NCI-H1930 (cell line): ENCODE measurements at places on chromosomes 4 and X.

DNA sequence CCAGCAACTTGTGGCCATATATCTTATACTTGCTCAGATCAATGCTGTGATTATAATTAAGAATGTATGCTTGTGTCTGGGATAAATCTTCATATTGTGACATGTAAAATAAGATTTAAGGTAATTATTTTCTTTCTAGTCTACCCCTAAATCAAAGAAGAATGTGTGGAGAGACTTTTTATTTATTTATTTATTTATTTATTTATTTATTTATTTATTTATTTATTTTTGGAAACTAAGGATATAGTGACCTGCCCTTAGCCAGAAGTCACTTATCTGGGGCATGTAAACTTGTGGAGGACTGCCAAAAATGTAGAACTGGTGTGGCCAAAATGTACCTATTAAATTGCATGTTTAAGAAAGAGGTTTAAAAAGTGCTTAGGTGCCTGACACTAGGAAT, 144.3 kb downstream of the BEND2 start:
- DNase-seq, result no peak

DNA sequence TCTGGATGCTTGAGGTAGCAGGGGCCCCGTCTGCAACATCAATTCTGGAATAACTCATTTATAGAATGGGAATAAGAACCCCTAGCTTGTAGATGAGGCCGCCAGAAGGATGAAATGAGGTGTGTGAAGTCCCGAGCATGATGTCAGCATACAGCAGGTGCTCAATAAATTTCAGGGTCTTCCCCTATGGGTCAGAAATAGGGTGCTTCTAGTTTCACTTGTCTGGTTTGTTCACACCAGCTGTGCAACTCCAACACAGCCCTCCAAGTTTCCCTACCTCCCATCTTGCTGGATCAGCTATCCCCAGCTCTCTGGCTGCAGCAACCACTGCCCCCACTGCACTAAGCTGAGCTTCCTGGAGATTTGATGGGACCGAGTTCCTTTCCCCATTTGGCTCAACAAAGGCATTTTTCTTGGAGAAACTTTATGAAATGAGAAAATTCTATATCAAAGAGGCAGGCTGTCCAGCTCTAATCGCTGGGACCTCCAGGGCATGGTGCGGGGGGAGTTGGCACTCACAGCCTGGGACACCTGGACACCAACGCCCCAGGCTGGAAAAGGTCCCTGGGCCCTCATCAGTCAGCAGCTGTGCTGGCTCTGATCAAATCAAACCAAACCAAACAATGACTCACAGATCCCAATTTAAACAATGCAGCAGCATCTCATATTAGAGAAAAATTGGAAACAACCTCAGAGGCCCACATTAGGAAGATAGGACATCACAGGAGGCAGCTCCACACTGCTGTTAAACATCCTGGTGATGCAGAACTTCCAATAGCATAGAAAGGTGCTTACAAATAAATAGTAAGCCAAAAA, 13.3 kb downstream of the SLC2A9 start:
- DNase-seq, result no peak

DNA sequence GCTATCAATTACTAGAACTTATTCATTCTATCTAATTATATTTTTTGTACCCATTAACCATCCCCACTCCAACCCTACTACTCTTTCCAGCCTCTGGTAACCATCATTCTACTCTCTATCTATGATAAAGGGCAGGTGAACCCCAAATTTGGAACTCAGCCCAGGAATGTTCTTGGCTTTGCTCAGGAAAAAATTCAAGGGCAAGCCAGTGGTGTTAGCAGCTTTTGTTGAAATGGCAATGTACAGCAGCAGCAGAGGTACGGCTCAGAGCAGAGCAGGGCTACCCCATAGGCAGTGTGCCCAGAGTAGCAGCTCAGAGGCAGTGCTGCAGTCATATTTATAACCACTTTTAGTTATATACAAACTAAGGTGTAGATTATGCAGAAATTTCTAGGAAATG, 138.2 kb downstream of the RNF150 start:
- DNase-seq, result no peak

DNA sequence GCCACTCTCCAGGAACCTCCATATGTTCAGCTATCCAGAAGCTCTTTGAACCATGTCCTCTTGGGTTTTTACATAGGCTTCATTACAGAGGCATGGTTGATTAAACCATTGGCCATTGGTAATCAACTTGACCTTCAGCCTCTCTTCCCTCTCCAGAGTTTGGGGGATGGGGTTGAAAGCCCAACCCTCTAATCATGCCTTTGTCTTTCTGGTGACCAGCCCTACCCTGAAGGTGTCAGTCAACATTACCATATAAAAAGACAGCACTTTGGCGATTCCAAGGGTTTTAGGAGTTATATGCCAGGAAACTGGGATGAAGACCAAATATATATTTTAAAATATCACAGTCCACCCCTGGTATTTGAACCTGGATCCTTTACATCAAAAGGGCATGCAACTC, 222.5 kb downstream of the CHIC1 start:
- no peak for DNase-seq

DNA sequence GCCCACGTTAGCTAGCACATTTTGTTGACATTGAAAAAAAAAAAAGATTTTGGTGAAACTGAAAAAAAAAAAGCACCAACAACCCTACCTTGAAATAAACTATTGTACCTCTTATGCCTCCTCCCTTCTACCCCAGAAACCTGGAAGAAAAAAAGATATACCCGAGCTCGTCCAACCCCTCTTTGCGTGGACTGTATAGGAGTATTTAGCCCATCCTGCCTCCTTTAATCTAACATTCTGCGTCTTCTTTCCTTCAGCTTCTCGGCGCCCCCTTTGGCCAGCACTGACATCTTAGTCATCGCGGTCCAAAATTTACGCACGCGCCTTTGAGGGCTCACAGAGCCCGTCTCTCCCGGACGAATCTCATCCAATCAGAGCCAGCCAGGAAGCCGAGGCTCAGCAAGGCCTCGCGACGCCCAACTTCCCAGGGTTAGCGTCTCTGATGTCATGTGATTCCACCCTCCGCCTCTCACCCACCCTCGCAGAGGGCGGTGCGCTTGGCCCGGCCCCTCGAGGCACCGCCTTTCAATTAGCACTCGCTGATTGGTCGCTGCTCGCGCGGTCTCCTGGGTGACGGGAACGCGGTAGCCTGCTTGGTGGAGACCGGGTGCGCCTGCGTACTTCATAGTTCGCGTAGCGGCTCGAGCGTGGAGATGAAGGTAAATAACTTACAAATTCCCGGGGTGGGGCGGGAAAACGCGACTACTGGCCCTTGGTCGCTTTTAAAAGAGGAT, at the start of gene WDR19:
WDR19 (plus strand) TSS at position 625 of the 734 bp plus-strand sequence; CDS start at position 654, 29 bp downstream.
- DNase-seq, result peak; percentile 94

GRCh38 chrX:125203737-125204578, 115.7 kb upstream of the TEX13C start:
- peak; percentile 16 for DNase-seq

DNA sequence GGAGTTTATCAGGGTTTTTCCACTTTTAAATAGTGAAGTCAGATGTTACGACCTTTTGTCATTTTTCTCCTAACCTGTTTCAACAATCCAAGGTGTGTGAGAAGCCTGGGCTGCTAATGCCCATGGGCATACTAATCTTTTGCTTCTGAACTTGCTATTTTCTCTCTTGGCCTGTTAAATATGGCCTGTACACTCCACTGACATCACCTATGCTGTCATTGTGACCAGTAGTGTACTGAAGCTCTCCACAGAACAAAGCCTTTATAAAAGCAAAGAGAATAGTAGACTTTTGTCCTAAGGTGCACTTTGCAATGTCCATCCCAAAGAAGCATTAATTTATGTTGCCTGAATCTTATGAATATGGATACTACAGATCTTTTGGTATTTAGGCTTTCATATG, 1490.5 kb downstream of the STIM2 start:
- DNase-seq, result no peak

DNA sequence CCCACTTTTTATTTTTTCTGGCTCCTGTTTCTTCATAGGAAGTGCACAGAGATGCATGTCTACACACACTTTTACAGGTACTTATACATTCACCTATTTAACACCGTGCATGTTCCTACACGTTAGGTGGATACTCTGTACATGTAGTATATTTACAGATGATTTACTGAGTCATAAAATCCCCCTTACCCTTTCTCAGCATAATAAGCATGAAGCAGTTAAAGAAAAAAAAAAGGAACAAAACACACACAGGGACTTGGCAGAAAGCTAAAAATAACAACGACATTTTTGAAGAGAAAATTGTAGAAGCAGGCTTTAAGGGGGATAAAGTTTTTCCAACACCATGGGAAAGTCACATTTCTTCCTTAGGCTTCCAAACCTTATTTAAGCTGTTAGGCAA, 96.4 kb upstream of the IQCM start:
- DNase-seq, result no peak

DNA sequence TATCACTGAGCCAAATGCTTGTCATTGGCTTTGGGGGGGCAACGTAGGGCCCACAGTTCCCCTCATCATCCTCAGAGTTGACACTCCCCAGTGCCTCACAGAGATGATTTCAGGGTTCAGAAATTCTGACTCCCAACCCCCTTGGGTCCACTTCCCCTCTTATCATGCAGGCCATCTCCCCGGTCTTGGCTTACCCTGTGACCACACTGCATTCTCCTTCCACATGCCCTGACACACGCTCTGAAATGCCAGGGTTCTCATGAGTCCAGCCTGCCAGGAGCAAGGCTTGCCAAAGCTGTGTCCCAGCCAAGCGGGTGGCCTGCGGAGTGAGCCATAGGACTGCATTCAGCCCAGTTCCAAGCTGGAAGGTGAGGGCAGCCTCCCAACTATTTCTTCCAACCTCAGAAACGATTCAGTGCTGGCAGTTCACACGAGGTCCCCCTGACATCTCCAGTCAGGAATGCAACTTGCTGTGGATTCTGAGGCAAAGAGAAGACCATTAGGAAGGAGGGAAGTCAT, 101.2 kb downstream of the SMIM20 start:
- DNase-seq, result no peak
